Stimulated activated CD8-positive, alpha-beta memory T cell treated with anti-CD3 and anti-CD28 coated beads, Interleukin-4, amount 100 ng/mL, for 24 hours (primary cell): ENCODE measurements at places on chromosomes 11 and 22.

DNA sequence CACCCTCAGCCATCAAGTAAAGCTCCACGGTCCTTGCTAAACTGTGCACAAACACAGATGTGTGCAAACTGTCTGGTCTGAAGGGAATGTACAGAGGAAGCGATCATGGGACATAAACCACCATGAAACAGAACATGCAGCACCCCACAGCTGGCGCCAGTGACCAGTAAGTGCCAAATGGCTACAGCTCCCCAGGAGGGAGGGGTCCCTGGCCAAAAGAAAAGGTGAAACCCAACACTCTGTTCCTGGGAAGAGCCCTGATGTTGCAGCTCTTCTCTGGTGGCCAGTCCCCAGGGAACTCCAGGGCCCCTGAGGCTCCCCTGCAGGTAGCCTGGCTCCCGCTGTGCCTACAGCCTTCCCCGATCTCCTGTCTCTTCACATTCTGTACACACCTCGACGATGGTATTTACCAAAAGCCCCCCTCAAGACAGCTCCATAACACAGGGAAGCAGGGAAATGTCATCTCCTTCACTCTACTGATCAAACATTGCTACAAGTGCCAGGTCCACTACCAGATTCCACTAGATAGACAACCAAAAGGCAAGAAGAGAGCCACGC lies 2.9 kb downstream of the DGCR6L start:
- no peak for DNase-seq

- DNase-seq = no peak
Observed at GRCh38 chr22:46682011-46682731, 55.9 kb downstream of the CERK start.

GRCh38 chr11:10002221-10002620 lies 291.8 kb downstream of the SBF2 start:
- DNase-seq = no peak

DNA sequence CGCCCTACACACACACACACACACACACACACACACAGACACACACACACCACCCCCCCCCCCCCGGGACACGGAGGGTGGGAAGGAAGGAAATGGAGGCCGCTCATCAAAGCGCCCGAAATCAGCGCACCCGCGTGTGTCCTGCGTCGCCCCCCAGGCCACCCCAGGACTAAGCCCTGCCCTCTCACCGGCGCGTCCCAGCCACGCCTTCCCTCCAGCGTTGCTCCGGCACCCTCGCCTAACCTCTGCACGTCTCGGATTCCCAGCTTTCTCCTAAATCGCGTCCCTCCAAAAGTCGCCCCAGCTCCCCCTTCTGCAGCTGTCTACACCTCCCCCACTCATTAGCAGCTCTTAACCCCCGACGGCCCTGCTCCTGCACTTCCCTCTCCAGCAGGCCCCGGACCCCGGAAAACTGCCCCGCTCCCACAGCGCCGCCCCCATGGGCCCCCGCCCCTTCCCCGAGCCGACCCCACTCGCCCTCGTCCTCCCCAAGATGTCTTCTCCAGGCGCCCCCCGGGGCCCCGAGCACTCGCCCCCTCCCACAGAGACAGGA lies 557 bp downstream of the PACSIN2 start:
- DNase-seq = no peak

- DNase-seq = no peak
Observed at GRCh38 chr22:27476729-27477128, 324.8 kb downstream of the MN1 start.
